ENCODE measurements at places on chromosomes 7 and 10. TPM values are rescaled to one million over a fixed set of nuclear protein-coding genes. Genes with fewer than 3 reads are reported as not detected.

Gene TMEM184A
- polyA plus RNA-seq, result 11.1 TPM

Gene RASSF4
- 25.2 TPM for polyA plus RNA-seq

GRCh38 chr10:25557136-25557535 is 376.9 kb upstream of the MYO3A start:
- no peak for DNase-seq

DNA sequence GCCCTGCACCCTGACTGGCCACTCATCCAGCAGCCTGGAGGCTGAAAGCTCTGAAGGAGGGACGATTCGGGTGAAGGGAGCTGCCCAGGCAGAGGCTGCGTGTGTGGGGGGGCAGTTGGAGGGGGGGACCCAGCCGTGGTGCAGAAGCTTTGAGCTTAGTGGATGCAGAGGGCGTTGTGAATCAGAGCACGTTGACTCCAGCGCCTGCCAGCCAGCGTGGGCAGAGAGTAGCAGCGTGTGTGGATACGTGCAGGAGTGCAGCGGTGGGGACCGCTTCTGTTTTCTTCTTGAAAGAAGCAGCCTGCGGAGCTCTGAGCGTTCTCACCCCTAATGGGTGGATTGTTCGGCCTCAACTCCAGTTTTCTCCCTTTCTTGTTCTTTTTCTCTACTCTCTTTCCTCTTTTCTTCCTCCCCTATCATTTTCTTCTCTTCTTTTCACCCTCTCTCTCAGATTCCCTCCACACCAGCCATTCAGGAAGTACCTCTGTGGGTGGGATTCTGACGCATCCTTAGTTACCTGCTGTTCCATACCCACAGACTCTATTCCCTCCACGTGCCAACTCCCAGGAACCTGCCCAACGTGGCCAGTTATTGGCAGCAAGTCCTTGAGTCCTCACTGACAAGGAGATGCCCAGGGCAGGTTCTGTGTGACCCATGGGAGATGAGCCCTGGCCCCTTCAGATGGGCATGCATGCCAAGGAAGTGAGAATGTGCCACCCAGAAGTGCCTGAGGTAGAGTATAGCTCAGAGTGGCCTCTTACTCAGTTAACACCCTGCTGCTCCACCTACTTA is 47.4 kb downstream of the SORCS3 start:
- no peak for DNase-seq

- DNase-seq, result no peak
Observed at GRCh38 chr10:122553341-122553740, 7.2 kb upstream of the DMBT1 start.

GRCh38 chr7:24401628-24402593 is 117.9 kb downstream of the NPY start:
- no peak for DNase-seq

DNA sequence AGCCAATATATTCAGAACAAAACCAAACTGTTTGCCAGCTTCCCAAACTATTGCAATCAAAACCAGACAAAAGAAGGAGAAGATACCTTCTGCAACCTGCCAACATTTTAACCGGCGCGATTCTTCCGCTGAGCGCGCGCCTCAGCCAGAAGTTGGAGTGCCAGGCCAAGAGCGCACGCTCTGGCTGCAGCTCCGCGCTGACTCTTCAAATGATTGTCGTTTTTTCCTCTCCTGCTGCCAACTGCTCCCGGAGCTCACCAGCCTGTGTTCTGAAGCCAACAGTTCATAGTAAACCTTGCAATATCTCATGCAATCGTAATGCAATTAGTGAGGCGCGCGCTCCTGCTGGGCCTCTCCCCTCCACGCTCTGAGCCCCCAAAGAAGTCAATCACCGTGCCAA is 259.7 kb upstream of the MGMT start:
- DNase-seq, result no peak
